Cerebellar nuclear complex (tissue), 1 donor: ENCODE measurements at places on chromosomes 4 and X.

- DNase-seq: no peak
Measured at GRCh38 chrX:123731258-123731986, 1.4 kb downstream of the THOC2 start.

GRCh38 chrX:24110069-24110468 lies 39.5 kb upstream of the ZFX start:
- DNase-seq: no peak

GRCh38 chr4:159764343-159764952 lies 661.6 kb downstream of the RAPGEF2 start:
- no peak for DNase-seq

GRCh38 chr4:123784626-123785025 lies 388.0 kb downstream of the SPRY1 start:
- no peak for DNase-seq

- no peak for DNase-seq
Measured at GRCh38 chr4:85376285-85376684, 98.7 kb upstream of the ARHGAP24 start.

- DNase-seq: no peak
Measured at GRCh38 chrX:131288738-131289511, at the start of gene IGSF1. IGSF1 (minus strand) TSS chrX:131289306; CDS start chrX:131286674, 2,632 bp downstream.

DNA sequence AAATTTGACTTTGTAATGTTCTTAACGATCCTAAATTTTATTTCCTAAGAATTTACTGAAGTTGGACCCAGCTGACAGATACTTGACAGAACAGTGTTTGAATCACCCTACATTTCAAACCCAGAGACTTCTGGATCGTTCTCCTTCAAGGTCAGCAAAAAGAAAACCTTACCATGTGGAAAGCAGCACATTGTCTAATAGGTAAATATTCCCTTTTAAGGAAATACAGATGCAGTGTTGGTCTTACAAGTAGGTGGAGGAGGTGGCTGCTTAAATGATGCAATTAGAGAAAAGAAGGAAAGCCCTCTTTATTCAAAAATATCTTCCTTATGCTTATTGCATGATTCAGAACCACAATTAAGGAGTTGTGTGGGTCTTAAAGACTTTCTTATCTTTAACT lies 73.5 kb downstream of the RS1 start:
- DNase-seq: no peak

DNA sequence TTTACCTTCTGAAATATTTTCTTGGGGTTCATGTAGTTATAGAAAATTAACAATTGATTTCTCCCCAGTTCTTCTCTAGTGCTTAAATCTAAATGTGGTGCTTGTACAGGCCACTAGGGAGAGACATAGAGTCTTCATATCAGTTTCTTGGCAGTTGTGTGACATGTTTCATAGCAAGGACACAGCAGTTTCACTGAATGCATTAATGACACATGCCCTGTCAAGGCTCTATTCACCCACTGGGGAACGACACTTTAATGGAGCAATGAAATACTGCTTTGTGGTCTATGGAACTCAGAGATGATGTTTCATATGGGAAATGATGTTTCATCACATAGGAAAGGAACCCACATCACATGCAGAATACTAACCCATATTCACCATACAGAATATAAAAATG lies 2.8 kb downstream of the VEGFC start:
- no peak for DNase-seq

DNA sequence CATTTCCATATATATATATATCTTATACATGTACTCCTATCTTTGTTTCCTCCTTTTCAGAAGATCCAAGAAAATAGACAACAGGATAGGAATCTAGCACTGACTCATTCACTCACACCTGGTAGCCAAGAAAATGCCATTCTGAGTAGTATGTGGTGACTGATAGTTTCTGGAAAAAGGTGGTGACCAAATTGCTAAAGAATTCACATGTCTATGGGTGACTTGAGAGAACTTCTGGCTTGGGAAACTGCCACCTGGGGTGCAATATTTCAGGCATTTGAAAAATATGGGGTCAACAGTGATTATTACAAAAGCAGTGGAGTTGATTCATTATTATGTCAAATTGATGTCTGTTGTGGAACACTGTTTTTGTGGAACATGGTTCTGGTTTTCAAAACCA lies 605.1 kb downstream of the PCDH18 start:
- DNase-seq: no peak

DNA sequence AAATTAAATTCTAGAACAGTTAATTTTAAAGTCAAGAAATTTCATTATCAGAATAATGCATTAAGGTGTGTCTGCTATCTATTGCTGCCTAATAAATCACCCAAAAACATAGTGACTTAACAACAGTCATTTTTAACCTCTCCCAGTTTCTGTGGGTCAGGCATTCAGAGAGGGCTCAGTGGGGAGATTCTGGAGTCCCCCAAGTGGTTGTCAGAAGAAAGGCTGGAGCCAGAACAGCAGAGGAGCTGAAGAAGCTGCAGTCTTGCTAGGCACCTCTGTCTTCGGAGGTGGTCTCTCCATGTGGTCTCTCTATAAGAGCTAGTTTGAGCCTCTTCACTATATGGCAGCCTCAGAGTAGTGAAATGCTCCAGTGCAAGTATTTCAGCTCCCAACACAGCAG lies 9.3 kb upstream of the HOPX start:
- no peak for DNase-seq

DNA sequence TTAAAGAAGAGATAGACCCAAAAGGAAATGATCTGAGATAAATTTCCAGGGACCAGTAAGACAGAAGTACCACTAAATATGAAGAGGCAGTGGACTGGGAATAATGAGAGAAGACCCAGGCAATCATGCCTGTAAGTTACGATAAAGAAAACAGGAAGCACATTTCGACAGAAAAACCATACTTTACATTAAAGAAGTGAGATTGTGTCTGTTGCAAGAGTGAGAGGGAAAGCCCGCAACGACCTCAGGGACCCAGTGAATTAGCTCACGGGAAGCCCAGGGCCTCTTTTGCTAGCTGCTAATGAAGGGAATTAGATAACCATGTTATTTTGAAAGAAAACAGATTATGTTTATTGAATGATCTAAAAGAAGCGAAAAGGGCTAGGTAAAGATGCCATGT lies 28.9 kb upstream of the ACSL1 start:
- DNase-seq: no peak

GRCh38 chr4:42151568-42152506 lies 618 bp downstream of the BEND4 start:
- no peak for DNase-seq

- DNase-seq: no peak
Measured at GRCh38 chr4:137705171-137705783, 173.0 kb upstream of the PCDH18 start.

GRCh38 chrX:130119312-130119898 lies 9.1 kb upstream of the ELF4 start:
- no peak for DNase-seq

DNA sequence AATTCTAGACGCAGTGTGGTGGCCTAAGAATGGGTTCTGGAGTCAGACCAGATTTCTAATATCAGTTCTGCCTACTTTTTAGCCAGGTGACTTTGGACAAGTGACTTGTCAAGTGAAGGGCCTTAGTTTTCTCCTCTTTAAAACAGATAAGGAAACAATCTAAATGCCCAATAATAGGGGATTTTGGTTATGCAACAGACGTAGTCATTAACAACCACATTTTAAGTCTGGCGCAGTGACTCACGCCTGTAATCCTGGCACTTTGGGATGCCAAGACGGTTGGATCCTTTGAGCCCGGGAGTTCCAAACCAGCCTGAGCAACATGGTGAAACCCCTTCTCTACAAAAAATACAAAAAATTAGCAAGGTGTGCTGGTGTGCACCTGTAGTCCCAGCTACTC lies 2.1 kb upstream of the ZMYM3 start:
- no peak for DNase-seq

GRCh38 chrX:78321809-78322208 lies 5.6 kb downstream of the CYSLTR1 start:
- no peak for DNase-seq

DNA sequence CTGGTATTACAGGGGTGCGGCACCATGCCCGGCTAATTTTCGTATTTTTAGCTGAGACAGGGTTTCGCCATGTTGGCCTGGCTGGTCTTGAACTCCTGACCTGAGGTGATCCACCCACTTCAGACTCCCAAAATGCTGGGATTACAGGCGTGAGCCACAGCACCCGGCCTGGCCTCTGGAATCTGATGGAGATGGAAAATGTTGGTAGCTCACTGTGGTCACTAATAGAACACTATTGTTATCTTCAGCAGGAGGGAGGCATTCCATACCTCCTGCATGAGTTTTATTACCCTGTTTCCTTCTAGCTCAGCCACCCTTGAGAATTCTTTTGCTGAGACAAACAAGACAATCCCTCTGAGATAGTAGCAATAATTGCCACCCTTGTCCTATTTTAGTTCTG lies 105.0 kb downstream of the SHROOM3 start:
- DNase-seq: no peak

DNA sequence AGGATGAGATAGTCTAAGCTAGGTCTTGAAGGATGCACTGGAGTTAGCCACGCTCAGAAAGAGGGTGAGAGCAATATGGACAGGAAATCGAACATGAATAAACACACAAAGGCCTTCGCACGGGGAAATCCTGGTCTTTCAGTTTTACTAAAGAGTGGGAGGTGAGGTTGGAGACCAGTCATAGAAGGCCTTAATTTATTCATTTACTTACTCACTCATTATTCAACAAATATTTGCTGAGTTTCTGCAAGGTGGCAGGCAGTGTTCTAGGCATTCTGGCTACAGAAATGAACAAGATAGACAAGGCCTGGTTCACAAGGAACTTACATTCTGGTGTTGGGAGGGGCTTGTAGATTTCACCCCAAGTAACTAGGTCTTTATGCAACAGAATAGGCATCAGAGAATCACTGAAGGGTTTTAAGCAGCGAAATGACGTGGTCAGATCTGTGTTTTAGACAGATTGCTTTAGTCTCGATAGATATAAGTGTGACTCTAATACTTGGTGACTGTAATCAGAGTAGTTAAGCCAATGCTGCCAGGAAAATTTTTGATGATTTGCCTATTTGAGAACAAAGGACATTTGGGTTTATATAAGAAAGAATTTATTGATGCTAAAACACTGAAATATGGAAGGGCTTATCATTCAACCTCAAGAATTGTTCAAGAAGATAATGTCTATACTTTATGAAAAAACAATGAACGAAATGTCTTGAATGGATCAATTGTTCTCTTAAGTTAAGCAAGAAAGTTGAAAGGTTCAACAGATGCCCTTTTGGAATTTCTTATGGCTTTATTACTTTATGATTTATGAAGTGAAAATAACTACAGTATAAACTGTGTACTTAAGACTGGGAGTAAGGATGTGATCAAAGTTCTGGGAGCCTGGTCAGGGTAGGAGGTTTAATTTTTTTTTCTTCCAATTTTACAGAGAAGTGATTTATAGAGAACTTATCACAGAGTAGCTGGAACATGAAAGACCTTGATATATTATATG lies 184.4 kb upstream of the CASK start:
- no peak for DNase-seq

DNA sequence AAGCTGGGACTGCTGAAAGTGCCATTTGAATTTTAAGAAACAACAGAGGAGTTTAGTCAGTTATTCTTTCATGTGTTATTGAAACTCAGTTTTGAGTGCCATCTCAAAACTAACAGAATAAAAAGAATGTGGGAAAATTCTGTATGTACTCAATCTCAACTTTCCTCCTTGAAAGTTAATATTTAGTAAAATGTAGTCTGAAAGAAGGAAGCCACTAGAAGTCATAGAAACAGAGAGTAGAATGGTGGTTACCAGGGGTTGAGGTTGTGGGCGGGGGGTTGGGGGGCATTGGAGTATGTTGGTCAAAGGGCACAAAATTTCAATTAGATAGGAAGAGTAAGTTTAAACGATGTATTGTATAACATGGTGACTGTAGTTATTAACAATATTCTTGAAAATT lies 628.3 kb upstream of the MAGEB2 start:
- no peak for DNase-seq

DNA sequence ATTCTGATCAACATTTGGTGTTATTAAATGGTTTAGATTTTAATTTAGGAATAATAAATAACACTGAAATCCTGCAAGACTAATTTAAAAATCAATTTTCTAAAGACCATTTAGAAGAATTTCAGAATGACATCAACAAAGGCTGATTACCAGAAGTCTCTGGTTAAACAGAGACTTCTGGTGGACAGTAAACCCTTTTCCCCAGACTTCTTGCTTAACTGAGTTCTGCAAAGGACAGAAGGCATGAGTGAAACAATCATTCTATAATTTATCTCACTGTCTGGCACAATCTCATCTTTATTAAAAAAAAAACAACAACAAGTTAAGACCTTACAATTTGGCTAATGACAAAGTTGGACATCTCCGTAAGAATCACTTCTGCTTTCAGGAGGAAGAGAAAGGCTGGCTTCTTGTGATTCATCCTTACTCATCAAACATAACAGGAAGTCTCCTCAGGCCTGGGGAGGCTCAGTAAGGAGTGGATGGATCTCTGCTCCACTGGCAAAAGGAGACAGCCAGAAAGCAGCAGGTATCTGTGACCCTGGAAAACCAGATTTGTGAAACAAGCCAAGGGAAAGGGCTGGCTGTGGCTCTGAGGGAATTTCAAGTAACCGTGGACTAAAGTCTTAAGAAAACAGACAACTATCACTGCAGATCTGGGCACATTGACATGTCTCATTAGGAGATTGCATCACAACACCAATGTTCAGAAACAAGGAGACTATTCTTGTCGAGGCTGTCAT lies 908 bp upstream of the TLR6 start:
- no peak for DNase-seq

DNA sequence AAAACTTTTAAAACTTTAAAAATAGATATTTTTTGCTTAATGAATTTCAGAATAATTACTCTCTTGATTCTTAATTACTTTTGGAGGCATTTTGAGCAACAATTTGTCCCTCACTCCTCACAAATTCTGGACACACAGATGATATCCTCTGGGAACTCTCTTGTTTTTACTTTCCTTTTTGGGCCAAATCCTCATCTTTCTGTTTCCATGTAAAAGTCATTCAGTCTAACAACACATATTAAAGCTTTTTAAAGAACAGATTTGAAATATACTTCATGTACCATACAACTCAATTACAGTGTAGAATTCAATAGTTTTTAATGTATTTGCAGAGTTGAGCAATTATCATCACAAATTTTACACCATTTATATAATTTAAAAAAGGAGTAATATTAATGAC lies 983.1 kb downstream of the STIM2 start:
- no peak for DNase-seq

DNA sequence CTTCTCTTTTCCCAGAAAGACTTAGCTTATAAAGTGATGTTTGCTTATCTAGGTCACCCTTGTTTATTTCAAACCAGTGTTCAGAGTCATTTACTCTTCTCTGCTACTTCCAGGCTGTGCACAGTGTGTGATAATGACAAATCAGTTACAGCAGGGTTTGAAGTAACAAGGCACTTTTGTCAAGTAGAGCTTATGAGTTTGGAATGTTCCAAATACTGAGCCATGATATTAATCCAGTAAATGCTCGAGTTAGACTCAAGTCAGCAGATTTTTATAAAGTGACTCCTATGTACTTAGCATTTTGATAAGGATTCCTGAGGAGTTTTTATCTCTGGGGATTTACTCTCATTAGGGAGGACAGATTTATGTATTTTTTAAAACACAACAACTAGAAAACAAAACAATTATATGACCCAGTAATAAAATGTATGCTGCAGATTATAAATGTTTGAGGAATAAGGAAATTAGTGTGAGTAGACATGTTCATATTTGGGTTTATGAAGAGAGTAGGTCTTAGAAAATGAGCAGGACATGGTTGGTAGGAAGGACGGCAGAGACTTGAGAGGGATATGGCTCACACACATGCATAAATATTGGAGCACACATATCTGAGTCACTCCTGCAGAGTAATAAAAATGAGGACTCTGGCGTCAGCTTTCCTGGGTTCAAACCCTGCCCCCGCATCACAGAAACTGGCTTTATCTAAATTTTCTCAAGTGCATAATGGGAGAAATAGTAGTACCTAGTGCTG lies 271.2 kb downstream of the FBXO8 start:
- DNase-seq: no peak

- DNase-seq: no peak
Measured at GRCh38 chr4:143281507-143282190, 55.0 kb upstream of the GAB1 start.
